Stimulated activated CD4-positive, alpha-beta T cell treated with anti-CD3 and anti-CD28 coated beads, TNF-alpha, amount 100 ng/mL, for 1 hour (primary cell): ENCODE measurements at places on chromosomes 12 and 14.

GRCh38 chr14:30874999-30875787, 834 bp downstream of the COCH start:
- DNase-seq = no peak

- no peak for DNase-seq
Observed at GRCh38 chr12:31999692-32000091, 40.5 kb downstream of the RESF1 start.

- DNase-seq = no peak
Observed at GRCh38 chr14:65344011-65344410, 68.5 kb upstream of the FUT8 start.

GRCh38 chr12:614411-614970, 48.8 kb downstream of the NINJ2 start:
- DNase-seq = no peak

- no peak for DNase-seq
Observed at GRCh38 chr14:39665075-39665475, 232.8 kb upstream of the FBXO33 start.

DNA sequence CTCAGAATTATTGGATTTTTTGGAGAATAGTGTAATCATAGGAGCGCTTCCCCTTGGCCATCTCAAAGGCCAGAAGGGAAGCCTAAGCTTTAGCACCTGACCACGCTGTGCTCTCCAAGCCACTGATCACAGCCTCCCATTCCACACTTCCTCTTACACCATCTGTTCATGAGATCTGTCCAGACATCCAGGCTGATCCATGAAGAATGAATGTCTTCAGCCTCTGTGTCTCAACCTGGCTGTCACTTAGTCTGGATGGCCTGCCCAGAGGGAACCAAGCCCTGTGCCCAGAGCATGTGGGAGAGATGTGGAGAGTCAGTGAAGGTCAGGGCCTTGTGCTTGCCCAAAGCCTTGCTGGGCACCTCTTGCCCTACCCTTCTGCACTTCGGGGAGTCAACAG, 40.5 kb downstream of the TSPAN11 start:
- DNase-seq = no peak

DNA sequence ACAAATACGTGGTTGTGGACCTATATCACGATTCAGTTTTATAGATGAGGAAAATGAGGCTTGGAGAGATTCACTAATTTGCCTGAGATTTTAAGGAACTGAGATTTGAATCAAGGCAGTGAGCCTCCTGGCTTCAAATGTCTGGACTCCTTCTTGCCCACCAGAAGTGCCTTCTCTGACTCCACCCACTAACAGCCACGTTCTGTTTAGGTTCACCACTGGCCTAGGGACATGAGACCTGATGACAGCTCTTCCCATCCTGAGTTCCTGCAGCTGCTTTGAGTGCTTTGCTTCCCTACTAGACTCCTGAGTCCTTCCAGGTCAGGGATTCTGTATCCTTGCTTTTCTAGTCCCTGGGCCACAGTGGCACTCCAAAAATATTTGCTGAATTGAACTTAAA, 57.1 kb downstream of the PLBD1 start:
- no peak for DNase-seq

- no peak for DNase-seq
Observed at GRCh38 chr12:64137117-64137516, 85.0 kb downstream of the KICS2 start.
